Esophagus squamous epithelium (tissue), 5 donors: ENCODE measurements at places on chromosomes 1 and 21. TPM values are rescaled to one million over a fixed set of nuclear protein-coding genes. Genes with fewer than 3 reads are reported as not detected.

DNA sequence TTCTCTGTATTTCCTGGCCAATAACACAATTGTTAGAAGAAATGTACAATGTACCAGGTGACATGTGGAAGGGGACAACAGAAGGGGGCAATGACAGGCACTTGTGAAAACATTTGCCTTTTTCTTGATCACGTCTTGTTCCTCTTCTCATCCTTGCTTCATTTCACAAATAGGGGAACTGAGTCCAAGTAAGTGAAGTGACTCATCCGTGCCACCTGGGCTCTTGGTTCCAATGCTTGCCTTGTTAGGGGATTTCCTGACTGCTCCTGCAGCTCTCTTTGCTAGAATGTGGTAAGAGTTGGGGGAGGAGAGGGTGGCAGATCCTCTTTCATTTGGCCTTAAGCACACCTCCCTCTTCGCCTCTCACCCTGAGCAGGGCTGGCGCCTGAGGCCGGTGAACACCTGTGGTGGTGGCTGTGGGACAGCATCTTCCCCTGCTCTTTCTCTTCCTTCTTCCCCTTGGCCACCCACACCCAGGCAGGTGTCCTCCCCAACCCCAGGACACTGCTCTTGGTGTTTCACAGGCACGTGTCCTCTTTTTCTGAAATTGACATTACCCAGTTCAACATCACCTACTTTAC lies 2.2 kb upstream of the RHEX start:
- H3K4me3 ChIP-seq, result no peak overlapping the region
- peaks cover 10% of the 10 kb centered on the region for H3K4me1 ChIP-seq
- no peak overlapping the region for H3K27ac ChIP-seq
- H3K36me3 ChIP-seq, result no peaks in the 10 kb centered on the region
- no peaks in the 10 kb centered on the region for H3K27me3 ChIP-seq
- DNase-seq, result peak; percentile 19

DNA sequence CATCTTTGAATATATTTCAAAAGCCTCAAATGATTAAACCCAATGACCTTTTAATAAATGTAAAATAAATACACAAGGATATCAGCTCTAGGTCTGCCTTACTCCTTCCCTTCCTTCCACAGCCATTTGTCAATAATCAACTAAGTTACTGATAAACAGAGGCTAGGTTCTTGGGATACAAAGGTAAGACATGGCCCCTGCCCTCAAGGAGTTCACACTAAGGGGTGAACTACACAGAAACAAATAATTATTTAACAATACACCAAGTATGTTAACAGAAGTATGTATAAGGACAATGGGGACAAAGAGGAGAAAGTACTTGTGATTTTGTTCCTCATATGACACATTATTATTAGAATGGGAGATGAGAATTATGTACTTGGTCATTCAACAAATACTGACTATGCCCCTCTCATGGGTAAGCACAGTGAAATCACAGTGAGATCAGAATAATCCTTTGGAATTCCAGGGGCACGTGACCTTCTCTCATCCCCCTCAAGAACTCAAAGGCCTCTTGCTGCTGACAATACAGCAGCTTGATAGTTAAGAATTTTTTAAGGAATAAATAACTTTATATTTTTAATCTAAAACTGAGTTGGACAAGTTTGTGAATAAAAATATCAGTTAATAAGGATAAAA lies 40.2 kb downstream of the ATP1B1 start:
- DNase-seq, result no peak
- no peak overlapping the region for H3K27ac ChIP-seq
- no peaks in the 10 kb centered on the region for H3K4me1 ChIP-seq

DNA sequence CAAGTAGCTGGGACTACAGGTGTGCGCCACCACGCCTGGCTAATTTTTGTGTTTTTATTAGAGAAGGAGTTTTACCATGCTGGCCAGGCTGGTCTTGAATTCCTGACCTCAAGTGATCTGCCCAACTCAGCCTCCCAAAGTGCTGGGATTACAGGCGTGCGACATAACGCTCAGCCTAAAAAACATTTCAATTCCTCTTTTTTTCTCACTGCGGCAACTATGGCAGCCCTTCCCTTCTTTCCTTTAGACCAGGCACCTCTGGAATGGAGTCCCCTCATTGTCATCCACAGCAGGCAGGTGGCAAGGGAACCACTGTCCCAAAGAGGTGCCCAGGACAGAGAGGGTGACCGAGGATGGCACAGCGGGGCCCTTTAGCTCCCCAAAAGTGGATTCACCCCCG lies 14.1 kb downstream of the CEP104 start:
- H3K27me3 ChIP-seq, result no peaks in the 10 kb centered on the region
- no peak overlapping the region for H3K4me3 ChIP-seq
- no peak for DNase-seq
- peaks cover 17% of the 10 kb centered on the region for H3K36me3 ChIP-seq
- H3K27ac ChIP-seq, result no peak overlapping the region
- no peaks in the 10 kb centered on the region for H3K4me1 ChIP-seq

DNA sequence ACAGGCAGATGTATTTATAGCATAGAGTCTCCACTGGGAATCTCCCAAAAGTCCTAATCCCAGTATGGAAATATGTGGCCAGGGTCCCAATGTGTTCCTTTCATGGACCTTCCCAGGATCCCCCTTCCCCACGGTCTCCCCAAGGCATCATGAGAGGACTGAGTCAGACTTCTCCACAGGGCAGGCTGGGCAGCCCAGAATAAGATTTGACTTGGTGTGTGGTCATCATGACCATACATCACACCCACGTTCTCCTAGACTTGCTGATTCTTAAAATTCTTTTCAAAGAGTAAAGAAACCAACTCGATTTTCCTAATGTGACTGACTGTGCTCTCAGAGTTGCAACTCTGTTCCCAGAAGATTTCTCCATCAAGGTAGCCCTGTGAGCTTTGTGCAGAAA lies 93.9 kb upstream of the CD34 start:
- H3K36me3 ChIP-seq, result no peaks in the 10 kb centered on the region
- DNase-seq, result no peak
- no peaks in the 10 kb centered on the region for H3K4me1 ChIP-seq
- H3K27me3 ChIP-seq, result no peaks in the 10 kb centered on the region

DNA sequence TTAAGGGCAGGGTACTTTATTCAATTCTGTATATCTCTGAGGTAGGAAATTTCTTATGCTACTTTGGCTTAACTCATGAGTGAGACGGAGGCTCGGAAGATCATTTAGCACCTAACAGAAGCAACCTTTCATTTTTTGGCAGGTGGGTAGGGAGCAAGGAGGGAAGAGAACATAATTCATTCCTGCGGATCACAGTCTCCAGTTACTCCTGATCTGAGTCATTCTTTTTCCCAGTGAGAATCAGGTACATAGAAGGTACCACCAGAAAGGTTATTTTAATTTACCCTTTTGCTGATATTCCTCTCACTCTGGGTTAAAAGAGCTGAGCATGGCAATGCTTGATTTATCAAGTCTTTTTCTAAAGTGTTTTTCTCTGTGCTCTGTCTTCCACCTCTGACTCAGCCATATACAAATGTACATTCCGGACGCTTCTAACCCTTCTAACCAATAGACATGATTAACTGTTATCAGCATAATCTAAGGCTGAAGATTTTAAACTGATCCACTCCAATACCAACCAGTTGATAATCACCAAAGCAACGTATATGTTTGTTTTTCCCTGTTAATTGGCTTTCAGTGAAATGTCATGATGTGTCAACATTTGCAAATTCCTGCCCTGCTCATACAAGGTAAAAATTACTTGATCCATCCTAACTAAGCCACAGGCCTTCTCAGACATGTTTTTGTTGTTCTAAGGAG lies 271.7 kb downstream of the DUSP10 start:
- no peaks in the 10 kb centered on the region for H3K4me1 ChIP-seq
- H3K27me3 ChIP-seq, result no peaks in the 10 kb centered on the region
- no peak for DNase-seq
- H3K27ac ChIP-seq, result no peak overlapping the region
- H3K4me3 ChIP-seq, result no peak overlapping the region

- no peaks in the 10 kb centered on the region for H3K27me3 ChIP-seq
- H3K36me3 ChIP-seq, result no peaks in the 10 kb centered on the region
- H3K27ac ChIP-seq, result no peak overlapping the region
Measured at GRCh38 chr1:94769551-94769950, 50.6 kb upstream of the SLC44A3 start.

GRCh38 chr1:198124673-198125072 lies 32.1 kb upstream of the NEK7 start:
- no peak overlapping the region for H3K27ac ChIP-seq
- H3K36me3 ChIP-seq, result no peaks in the 10 kb centered on the region
- H3K4me3 ChIP-seq, result no peak overlapping the region
- H3K4me1 ChIP-seq, result no peaks in the 10 kb centered on the region
- no peaks in the 10 kb centered on the region for H3K27me3 ChIP-seq

GRCh38 chr1:41528106-41528505 lies 43.6 kb upstream of the EDN2 start:
- H3K36me3 ChIP-seq, result no peaks in the 10 kb centered on the region

DNA sequence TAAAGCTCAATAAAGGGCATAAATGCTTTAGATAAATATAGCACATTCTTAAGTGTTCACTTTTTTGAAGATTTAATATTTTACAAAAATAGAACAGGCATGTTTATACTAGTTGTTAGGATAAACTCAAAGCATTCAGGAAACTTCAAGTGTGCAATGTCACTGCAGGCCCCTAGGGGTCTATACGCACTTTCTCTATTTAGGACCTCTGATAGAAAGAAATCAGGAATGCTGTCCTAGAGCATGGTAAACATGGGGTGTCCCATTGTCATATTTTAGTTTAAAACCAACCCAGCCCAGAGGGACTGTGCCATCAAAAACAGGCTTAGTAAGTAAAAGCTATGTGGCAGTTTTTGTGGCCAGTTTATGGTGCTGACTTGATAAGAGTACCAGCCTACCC lies 102.2 kb downstream of the BARHL2 start:
- H3K4me3 ChIP-seq, result no peak overlapping the region
- H3K36me3 ChIP-seq, result no peaks in the 10 kb centered on the region
- H3K27me3 ChIP-seq, result no peaks in the 10 kb centered on the region
- H3K27ac ChIP-seq, result no peak overlapping the region
- no peak for DNase-seq

DNA sequence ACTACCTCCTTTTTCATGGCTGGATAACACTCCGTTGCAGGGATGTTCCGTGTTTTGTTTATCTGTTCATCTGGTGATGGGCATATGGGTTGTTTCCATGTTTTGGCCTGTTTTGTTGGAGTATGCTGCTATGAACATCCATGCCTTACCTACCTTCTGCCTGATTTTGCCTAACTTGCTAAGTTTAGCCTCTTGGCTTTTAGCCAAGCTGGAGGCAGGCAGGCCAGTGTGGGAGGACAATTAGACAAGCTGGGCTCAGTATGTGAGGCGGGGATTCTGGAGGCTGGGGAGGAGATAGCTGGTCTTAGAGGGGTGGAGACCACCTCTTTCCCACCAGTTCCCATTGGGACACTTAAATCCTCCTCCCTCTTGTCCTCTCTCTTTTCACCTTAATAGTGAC lies 98.4 kb upstream of the WNT4 start:
- no peak overlapping the region for H3K27ac ChIP-seq
- H3K4me3 ChIP-seq, result no peak overlapping the region
- no peaks in the 10 kb centered on the region for H3K36me3 ChIP-seq
- no peaks in the 10 kb centered on the region for H3K27me3 ChIP-seq

DNA sequence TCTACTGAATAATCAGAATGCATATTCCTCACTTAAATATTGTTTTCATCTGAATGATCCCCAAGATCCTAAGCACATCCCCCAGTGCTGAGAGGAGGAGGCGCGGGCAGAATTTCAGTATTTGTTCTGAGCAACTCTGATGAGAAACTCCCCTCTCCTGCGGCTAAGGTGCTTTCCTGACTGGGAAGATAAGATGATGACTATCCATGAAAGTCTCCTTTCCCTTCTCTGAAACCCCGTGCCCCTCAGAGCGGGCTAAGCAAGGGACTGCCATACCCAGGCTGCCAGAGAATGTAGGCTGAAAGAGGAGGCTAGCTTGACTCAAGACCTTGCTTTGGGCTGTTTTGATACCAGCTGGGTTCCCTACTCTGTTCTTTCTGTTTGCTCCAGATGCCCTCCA lies 39.7 kb upstream of the IPO9 start:
- peak overlapping the region; percentile 83 for H3K27ac ChIP-seq
- peaks cover 8% of the 10 kb centered on the region for H3K4me1 ChIP-seq
- H3K36me3 ChIP-seq, result peaks cover 11% of the 10 kb centered on the region
- DNase-seq, result no peak
- no peak overlapping the region for H3K4me3 ChIP-seq

DNA sequence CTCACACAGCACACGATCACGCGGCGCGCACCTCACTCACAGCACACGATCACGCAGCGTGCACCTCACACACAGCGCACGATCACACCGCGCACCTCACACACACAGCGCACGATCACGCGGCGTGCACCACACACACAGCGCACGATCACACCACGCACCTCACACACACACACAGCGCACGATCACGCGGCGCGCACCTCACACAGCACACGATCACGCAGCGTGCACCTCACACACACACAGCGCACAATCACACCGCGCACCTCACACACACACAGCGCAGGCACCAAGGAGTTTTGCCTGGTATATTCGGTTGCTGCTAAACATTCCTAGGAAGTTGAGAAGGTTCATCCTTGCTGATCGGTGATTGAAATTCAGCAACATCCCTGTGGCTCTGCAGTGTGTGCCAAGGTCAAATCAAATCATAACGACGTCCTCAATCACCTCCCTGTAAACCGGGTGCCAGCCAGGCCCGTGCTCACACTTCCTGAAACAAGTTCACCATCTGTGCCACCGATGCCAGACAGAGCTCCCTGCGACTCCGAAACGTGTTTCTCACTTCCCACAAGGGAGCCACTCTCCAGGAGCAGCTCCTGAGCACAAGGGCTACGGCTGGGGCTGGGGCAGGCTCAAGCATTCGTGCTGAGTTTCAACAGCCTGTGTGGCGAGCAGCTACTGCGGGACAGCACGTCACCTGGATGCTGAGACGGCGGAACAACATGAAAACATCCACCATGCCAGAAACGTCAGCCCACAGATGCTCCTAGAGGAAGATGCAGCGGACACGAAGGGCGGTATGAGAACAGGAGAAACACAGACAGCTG lies 30.2 kb downstream of the WDR4 start:
- H3K27ac ChIP-seq, result no peak overlapping the region
- no peak for DNase-seq
- H3K27me3 ChIP-seq, result no peaks in the 10 kb centered on the region
- no peak overlapping the region for H3K4me3 ChIP-seq

The KDF1 gene
- total RNA-seq, result 18.4 TPM

The SYNJ1 gene
- 8.3 TPM for total RNA-seq

The BATF3 gene
- 0.91 TPM for total RNA-seq

The TDRD10 gene
- 2.7 TPM for total RNA-seq

The PALMD gene
- total RNA-seq, result 39.2 TPM

The PKNOX1 gene
- total RNA-seq, result 7.7 TPM

The RNF186 gene
- not detected for total RNA-seq

The GUCA2B gene
- total RNA-seq, result not detected

The SMG7 gene
- 31.9 TPM for total RNA-seq
